ENCODE measurements at places on chromosomes 5 and 9.

- no peak for DNase-seq
These were observed 25.7 kb upstream of the NR5A1 start for GRCh38 chr9:124532897-124533296.

- no peak for DNase-seq
These were observed 393.3 kb downstream of the KIF4B start for GRCh38 chr5:155406815-155407214.

- no peak for DNase-seq
These were observed 52.7 kb downstream of the MSX2 start for GRCh38 chr5:174777111-174777510.

GRCh38 chr5:138503487-138504270 lies 38.4 kb downstream of the EGR1 start:
- peak; percentile 82 for DNase-seq

- DNase-seq, result no peak
These were observed 149.6 kb upstream of the ELL2 start for GRCh38 chr5:96111080-96111756.

DNA sequence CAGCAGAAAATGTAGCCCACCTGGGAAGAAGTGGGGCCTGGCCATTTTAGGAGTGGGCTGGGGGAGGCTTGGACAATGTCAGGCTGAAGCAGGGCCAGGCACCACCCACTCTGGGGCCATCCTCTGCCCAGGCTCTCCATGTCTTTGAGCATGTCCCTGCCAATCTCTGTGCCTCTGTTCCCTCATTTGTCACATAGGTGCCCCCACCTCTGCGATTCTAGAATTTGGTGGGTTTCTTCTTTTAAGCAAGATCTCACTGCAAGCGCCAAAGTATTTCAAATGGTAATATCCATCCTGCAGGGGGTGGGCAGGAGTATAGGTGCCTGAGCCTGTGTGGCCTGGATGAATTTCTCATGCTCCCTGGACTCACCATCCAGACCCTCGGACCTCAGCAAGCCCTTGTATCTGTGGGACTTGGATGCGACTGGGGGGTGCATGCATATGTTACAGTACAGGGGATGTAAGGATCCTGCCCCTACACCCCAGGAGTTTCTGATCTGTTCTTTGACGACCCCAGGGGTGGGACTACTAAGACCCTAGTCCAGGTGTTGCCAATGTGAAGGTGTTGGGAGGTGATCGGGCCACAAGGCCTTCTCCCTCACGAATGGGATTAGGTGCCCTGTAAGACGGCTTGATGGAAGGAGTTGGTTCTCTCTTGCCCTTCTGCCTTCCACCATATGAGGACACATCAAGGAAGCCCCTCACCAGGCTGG lies 4.3 kb downstream of the CD74 start:
- DNase-seq, result no peak

DNA sequence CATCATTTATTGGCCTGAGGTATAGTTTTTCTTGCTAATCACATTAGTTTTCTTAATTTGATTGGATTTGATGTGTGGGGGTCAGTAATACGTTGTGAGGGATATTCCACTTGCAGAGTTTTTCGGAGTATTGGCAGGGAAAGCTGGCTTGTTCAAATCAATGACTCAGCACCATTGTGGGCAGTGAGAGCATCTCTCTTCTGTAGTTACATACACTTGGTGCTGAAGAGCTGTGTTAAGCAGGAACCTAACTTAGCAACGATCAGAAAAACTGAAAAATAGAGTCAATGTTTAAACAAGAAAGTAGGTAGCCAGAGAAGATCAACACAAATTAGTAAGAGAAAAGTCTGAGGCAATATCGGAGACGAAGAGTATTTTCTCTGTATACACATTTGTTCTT lies 344.6 kb upstream of the EDIL3 start:
- DNase-seq, result peak; percentile 15

DNA sequence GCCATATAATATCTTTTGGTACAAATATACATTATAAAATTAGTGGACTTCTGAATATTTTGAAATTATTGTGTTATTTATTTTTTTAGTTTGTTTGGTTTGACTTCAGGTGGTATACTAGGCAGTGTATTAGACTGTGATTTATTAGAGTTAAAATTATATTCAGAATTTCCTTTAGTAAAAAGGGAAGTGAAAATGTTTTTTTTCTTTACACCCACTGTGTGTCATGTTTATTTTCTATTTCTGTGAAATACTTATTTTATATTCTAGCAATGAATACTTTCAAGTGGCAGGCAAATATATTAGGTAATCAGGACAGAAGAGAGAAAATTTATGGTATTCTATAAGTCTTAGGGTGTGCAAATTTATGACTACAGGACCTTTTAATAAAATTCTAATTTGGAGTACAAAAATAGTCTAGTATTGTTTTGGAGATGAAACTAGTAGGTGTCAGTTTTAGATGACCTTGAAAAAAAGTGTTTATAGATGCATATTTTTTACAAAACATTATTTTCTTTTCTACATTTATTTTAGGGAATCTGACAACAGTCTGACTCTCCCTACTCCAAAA lies 8.8 kb downstream of the CSNK1G3 start:
- DNase-seq, result no peak

DNA sequence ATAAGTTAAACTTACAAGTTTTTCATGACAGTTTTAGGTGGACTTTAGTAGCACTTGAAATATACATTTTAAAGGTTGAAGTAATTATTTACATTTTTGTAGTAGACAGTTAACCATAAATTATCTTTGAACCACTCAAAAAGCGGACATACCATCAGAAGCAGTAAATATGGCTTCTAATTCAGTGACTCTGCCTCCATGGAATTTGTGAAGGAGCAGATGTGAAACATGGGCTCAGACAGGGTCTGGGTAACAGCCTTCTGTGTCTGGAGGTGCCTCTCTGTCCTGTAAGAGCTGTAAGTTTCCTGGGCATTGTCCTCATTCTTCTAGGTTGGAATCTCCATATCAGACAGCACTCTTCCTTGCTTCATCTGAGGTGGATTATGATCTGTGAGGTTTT lies 12.4 kb downstream of the RLN2 start:
- no peak for DNase-seq

DNA sequence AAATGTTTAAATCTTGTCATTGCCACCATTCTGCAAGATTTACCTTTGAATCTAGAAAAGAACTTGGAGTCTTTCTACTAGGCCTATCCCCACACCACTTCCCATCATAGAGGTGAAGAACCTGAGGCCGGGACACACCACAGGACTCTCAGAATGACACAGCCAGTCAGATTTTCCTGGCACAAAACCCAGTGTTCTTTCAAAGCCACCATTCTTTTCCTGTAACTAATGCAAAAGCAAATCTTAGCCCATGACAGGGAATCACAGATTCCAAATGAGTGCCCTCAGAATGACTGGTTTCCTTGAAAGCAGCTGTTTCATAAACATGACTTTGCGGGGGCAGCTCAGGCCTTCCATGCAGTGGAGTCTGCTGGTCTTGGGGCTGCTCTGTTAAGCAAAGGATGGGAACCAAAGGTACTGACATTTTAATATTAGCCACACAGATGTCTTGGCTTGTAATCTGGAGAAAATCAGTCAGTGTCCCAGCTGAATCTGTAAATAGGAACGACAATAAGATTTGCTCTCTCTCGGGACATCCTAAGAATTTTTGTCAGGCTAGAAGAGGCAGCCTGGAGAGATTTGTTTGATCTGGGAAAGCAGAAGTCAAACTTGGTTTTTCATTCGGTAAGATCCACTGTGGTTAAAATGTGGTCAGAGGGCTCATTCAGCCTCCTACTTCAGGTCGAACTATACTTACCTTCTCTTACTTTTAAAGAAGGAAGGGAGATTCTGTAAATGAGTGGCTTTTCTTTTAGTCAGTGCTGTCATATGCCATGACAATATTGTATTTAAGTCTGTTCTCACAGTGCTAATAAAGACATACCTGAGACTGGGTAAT lies 115.1 kb downstream of the PALM2AKAP2 start:
- peak; percentile 34 for DNase-seq

GRCh38 chr9:94867842-94868312 lies 141.4 kb downstream of the AOPEP start:
- peak; percentile 97 for DNase-seq

- DNase-seq, result peak; percentile 23
These were observed 245.6 kb downstream of the LURAP1L start for GRCh38 chr9:13020146-13021040.

Data from choroid plexus epithelial cell (primary cell).